ENCODE measurements at places on chromosomes 6 and 20. TPM values are rescaled to one million over a fixed set of nuclear protein-coding genes. Genes with fewer than 3 reads are reported as not detected.

EMILIN3 gene
- total RNA-seq = not detected

SUPT3H gene
- 7.1 TPM for total RNA-seq

ABT1 gene
- total RNA-seq = 20.6 TPM

PRRT1 gene
- not detected for total RNA-seq

MAD2L1BP gene
- 28.3 TPM for total RNA-seq

BFSP1 gene
- 6.6 TPM for total RNA-seq

CGAS gene
- 15.0 TPM for total RNA-seq

All from LHCN-M2 (cell line).